NCI-H2171 treated with DMSO at 0.1 percent for 48 hours (cell line): ENCODE measurements at places on chromosomes 1 and 21.

GRCh38 chr1:9233241-9233941 is 1.2 kb upstream of the H6PD start:
- DNase-seq = no peak

DNA sequence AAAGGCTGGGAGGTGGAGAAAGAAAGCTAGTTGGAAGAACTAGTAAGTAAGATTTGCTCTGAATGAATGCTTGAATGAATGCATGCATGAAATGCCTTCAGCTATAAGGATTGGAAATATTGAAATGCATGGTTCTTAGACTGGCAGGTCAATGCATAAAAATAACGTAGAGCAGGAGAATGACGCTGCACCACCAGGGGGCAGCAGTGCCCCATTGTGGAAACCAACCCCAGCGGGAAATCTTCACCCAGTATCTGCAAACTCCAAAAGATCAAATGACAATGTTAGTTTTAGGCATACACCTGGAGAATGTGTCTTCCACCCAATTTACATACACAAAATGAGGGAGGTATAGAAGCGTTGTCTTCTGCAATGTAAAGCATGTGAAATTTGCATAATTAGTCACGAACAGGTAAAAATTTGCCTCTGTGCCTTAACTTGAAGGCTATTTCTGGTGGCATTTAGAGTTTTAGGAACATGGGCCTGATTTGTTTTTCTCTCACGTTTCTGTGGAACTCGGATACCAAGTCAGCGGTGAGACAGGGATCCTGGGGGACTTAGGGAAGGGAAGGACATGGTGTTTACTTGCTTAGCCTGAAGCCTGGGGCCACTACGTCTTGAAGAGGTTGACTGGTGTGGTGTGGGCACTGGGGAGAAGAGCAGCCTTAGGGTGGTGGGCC is 78.6 kb downstream of the HHAT start:
- peak; percentile 81 for DNase-seq

- no peak for DNase-seq
Observed at GRCh38 chr1:212152308-212152693, 116.8 kb downstream of the DTL start.

- DNase-seq = no peak
Observed at GRCh38 chr1:246629030-246629429, 62.8 kb downstream of the CNST start.

DNA sequence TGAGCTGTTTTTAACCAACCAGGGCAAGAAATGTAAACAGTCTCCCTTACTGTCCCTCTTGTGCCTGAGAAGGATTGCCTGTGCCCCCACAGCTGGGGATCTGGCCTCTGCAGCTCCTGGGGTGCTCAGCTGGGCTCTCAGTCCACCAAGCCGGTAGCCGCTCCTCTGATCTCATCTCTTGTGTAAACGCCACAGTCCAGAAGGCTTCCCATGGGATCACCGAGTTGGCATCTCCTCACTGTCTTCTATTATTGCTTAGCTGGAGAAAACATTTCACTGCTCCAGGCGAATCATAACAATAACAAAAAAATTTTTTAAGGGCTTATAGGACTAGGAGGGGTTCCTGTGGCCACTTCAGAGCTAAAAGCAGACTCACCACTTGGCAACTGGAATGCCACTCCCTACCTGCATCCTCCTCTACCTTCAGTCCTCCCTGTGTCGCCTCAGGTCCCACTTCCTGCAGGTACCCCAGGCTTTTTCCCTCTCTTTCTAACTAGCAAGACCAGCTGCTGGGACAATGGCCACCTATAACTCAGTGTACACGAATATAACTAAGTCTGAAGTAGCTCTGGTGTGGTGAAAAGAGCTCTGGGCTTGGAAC is 75.8 kb downstream of the ATP1A1 start:
- DNase-seq = no peak

GRCh38 chr21:38505654-38506523 is 7.6 kb upstream of the ERG start:
- peak; percentile 46 for DNase-seq

- DNase-seq = no peak
Observed at GRCh38 chr1:99963041-99963795, 6.6 kb upstream of the SLC35A3 start.

- peak; percentile 69 for DNase-seq
Observed at GRCh38 chr1:46577671-46578070, 26.2 kb upstream of the KNCN start.

DNA sequence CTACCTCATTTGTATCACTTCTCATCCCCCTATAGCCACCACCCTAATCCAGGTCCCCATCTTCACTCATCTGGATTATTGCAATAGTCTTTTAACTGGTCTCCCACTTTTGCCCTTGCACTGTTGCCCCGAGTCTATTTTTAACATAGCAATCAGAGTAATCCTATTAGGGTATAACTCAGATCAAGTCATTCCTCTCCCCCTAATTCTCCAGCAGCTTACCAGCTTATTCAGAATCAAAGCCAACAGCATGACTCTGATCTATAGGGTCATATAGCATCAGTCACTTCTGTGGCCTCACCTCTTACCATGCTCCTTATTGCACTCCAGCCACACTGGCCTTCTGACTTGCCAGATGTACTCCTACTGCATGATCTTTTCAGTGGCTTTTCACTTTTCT is 140.7 kb downstream of the PAPPA2 start:
- no peak for DNase-seq

- no peak for DNase-seq
Observed at GRCh38 chr1:91022518-91022929, 689 bp upstream of the ZNF644 start.

- DNase-seq = no peak
Observed at GRCh38 chr1:176919386-176920378, 244.8 kb downstream of the ASTN1 start.

- peak; percentile 5 for DNase-seq
Observed at GRCh38 chr1:43129426-43129825, 42.7 kb downstream of the EBNA1BP2 start.

- no peak for DNase-seq
Observed at GRCh38 chr1:99782920-99783319, 16.5 kb upstream of the FRRS1 start.

- no peak for DNase-seq
Observed at GRCh38 chr1:6358757-6359201, 34.8 kb downstream of the ACOT7 start.

DNA sequence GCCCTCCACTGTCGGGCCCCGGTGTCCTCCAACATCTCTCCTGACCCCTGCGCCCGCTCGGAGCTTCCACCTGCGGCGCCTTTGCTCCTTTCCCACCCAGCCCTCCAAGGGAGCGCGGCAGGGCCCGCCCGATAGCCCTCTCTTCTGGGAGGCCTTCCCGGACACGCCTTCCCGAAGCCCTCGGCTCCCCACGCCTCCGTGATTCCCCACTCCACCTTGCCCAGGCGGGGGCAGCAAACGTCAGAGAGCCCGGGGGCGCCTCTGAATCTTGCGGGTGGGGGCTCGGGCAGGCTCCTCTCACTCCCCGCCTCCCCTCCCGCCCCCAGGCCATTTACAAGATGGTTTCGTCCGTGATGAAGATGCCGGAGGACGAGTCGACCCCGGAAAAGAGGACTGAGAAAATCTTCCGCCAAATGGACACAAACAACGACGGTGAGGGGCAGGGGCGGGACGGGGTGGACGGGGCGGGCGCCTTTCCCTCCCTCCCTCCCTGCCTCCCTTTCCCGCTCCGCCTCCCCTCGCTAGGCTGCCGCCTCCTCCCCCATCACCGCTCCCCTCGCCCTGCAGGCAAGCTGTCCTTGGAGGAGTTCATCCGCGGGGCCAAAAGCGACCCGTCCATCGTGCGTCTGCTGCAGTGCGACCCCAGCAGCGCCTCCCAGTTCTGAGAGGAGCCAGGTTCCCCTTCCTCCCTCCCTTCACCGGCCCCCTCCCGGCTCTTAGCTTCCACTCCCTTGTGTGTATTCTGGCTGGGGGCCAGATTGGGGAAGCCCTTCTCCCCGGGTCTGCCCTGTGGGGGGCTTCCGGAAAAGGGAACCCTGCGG is 7.1 kb downstream of the HPCA start:
- peak; percentile 78 for DNase-seq

DNA sequence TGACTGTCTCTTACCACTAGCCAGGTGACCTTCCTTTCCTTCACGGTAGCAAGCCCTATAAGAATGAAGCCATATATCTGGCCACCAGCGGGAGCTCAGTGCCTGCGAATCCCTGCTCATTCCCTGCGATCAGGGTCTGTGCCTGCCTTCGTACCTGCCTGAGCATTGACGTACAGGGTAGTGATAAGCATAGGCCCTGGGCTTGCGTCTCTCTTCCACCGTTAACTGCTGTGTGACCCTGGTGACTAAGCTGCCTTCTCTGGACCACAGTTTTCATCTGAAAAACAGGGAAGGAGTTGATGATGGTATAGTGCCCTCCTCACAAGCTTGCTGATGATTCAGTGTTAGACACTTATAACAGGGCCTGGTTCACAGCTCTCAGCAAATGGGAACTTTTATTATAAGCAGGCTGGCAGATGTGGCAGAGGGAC is 4.1 kb downstream of the ZC3H12A start:
- DNase-seq = no peak

- DNase-seq = no peak
Observed at GRCh38 chr1:243447347-243447746, 191.5 kb downstream of the SDCCAG8 start.

DNA sequence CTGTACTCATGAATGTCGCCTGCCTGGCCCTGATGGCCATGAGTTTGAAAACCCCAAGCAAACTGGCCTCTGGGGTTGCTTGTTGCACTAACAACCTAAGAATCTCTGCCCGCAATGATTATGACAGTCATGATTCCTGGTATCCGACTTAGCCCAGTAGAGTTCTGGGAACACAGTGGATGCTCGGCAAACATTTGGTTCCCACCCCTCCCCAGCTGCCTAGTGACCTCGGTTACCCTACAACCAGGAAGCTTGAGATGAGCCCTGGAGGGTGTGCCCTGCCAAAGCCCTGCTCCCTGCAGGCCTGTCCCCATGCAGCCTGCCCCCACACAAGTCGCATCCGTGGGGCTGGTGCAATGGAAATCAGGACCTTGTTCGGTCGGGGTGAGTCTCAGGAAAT is 76.0 kb upstream of the ZBTB40 start:
- no peak for DNase-seq
